ENCODE measurements at places on chromosomes 2 and 18. TPM values are rescaled to one million over a fixed set of nuclear protein-coding genes. Genes with fewer than 3 reads are reported as not detected.

DNA sequence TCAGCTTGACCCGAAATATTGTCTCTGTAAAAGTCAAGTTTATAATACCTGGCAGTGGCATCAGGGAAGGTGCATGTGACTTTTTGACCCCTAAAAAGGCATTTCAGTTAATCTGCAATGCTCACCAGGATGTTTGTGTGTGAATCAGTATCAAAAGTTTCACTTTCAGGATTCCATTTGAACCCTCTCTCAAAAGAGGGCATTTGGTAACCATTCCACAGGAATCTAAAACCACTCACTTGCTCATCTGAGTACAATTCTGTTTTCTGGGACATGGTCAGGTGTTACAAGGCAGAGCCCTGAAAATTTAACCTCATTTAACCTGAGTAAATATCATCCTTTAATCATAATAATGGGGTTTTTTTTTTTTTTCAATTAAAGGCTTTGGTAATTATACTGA is 77.9 kb upstream of the KLF7 start:
- no peak overlapping the region for H3K27ac ChIP-seq
- H3K4me3 ChIP-seq = no peak overlapping the region
- H3K36me3 ChIP-seq = no peaks in the 10 kb centered on the region

DNA sequence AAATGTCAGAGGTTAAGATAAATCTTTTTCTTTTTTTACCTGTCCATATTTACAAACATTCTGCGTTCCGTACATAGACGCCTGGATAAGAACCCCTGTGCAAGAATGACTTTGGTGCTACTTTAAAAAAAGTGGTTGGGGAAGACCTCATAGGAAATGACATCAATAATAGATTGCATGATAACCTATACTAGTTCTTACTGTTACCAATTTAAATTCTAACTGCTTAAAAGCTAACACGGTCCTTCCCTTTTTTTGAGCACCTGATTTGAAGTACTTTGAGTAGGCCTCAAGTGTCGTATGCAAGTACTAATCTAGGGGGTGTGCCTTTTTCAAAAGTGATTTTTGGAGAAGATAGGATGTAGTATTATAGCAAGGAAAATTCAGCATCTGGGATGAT is 2.1 kb downstream of the SLC39A10 start:
- no peaks in the 10 kb centered on the region for H3K27me3 ChIP-seq
- peak; percentile 28 for DNase-seq
- peaks cover 17% of the 10 kb centered on the region for H3K36me3 ChIP-seq
- peak overlapping the region; percentile 96 for H3K27ac ChIP-seq
- H3K4me3 ChIP-seq = peak overlapping the region; percentile 86

The TAF4B gene
- 12.8 TPM for polyA plus RNA-seq

DNA sequence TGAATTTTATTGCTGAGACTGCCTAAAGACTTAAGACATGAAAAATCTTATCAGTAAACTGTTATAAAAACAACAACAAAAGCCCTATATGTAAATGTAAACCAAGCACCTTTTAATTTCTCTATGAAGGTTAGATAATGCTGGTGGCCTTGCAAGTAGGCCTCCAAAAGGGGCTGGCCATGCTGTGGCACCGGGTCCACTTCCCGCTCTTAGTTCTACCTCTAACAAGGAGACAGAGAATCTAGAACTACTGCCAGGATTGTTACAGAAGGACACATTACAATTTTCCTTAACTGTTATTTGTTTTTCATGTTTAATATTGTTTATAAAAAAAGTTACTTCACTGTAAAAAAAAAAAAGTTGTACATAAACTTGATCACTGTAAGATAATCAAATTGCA is 49.0 kb downstream of the UGP2 start:
- no peak overlapping the region for H3K27ac ChIP-seq
- no peak overlapping the region for H3K4me3 ChIP-seq
- DNase-seq = no peak

The SERPINB2 gene
- polyA plus RNA-seq = not detected

- no peak overlapping the region for H3K4me3 ChIP-seq
- no peak overlapping the region for H3K27ac ChIP-seq
- H3K27me3 ChIP-seq = no peaks in the 10 kb centered on the region
- H3K4me1 ChIP-seq = no peaks in the 10 kb centered on the region
These were observed 27.6 kb downstream of the VIL1 start for GRCh38 chr2:218446547-218446946.

- H3K27me3 ChIP-seq = no peaks in the 10 kb centered on the region
- H3K36me3 ChIP-seq = no peaks in the 10 kb centered on the region
- DNase-seq = no peak
- no peak overlapping the region for H3K4me3 ChIP-seq
These were observed 12.4 kb downstream of the SLC8A1 start for GRCh38 chr2:40439473-40439872.

GRCh38 chr2:38037757-38038621 is 38.0 kb downstream of the CYP1B1 start:
- peaks cover 15% of the 10 kb centered on the region for H3K27me3 ChIP-seq
- H3K4me3 ChIP-seq = no peak overlapping the region
- no peaks in the 10 kb centered on the region for H3K4me1 ChIP-seq
- no peak for DNase-seq
- H3K27ac ChIP-seq = no peak overlapping the region

GRCh38 chr2:86500325-86501083 is 59.3 kb downstream of the KDM3A start:
- no peak for DNase-seq
- no peak overlapping the region for H3K27ac ChIP-seq

DNA sequence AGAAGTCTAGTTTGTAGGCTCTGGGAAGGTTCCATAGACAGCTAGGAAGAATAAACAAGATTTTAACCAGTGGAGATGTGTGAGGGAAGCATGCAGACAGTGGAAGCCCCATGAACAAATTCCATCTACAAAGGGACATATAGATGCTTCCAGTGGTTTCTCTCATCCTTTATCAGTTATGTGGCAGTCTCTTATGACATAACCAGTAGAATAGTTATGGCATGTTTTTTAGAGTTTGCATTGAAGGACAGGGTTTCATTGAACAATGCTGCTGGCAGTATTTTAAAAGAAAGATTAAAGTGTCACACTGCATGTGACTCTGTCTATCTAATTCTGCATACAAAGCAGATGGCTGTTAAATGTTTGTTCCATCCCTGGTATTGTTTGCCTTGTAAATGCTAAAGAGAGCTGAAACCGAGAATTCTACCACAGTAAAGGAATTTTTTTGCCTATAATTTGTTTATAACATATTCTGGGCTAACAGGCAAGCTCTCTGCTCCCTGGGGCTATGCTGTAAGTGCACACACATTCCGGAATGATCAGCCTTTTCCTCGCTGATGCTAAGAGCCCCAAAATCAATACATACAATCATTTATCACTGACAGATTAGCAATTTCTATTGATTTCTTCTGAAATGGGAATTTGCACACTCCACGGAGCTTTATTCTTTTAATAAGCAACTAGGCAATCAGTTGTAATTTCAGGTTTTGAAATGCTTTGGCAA is 76.8 kb upstream of the PELI1 start:
- no peak for DNase-seq
- H3K27me3 ChIP-seq = no peaks in the 10 kb centered on the region
- peaks cover 7% of the 10 kb centered on the region for H3K4me1 ChIP-seq
- no peak overlapping the region for H3K27ac ChIP-seq
- H3K36me3 ChIP-seq = no peaks in the 10 kb centered on the region
- no peak overlapping the region for H3K4me3 ChIP-seq

The CIB4 gene
- polyA plus RNA-seq = not detected

The CAPN13 gene
- not detected for polyA plus RNA-seq

The EGR4 gene
- not detected for polyA plus RNA-seq

DNA sequence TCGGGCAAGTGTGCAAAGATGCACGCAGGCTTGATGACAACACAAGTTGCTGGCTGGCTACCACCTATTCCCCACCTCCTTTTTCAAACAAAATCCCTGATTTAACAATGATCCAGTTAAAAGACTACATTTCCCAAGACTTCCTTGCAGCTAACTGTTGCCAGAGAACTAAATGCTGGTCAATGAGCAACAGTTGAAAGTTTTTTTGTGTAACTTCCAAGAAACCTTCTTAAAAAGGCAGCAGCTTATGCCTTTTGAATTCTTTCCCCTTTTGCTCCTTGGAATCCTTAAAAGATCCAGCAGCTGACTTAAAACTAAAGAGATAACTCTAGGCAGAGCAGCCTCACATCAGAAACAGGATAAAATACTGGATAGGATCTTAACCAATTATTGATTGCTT is 38.5 kb downstream of the NPHP1 start:
- no peak for DNase-seq
- no peak overlapping the region for H3K27ac ChIP-seq
- no peak overlapping the region for H3K4me3 ChIP-seq
- H3K36me3 ChIP-seq = no peaks in the 10 kb centered on the region
- H3K27me3 ChIP-seq = no peaks in the 10 kb centered on the region

- no peak overlapping the region for H3K27ac ChIP-seq
- no peaks in the 10 kb centered on the region for H3K36me3 ChIP-seq
These were observed 4.4 kb downstream of the CCL20 start for GRCh38 chr2:227817850-227818674.

- no peak overlapping the region for H3K4me3 ChIP-seq
- H3K27ac ChIP-seq = no peak overlapping the region
- no peak for DNase-seq
- H3K27me3 ChIP-seq = no peaks in the 10 kb centered on the region
These were observed 121.8 kb upstream of the HNMT start for GRCh38 chr2:137842430-137842829.

The FAM124B gene
- 7.4 TPM for polyA plus RNA-seq

The RETREG2 gene
- polyA plus RNA-seq = 18.7 TPM

DNA sequence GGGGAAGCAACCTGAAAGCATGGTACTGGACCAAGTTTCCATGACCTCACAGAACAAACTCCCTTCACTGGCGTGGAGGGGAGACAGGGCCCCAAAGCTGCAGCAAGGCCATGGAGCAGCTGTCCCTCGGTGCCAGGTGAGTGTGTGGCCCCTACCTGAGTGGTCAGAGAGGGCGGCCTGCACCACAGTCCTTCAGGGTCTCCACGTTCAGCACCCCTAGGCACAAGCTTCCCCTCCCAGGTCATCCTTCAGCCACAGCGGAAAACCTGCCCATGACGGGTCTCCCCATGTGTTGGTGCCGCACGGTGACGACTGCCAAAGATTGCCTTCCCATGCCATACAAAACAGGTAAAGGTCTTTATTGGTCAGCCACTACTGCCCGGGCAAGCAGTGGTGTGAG is 201.6 kb downstream of the MGAT5 start:
- H3K4me1 ChIP-seq = no peaks in the 10 kb centered on the region
- no peak overlapping the region for H3K27ac ChIP-seq
- H3K36me3 ChIP-seq = no peaks in the 10 kb centered on the region
- no peak overlapping the region for H3K4me3 ChIP-seq
- no peak for DNase-seq
- H3K27me3 ChIP-seq = peaks cover 50% of the 10 kb centered on the region

The PSMD1 gene
- polyA plus RNA-seq = 105 TPM

The ALMS1 gene
- polyA plus RNA-seq = 9.6 TPM

The ITM2C gene
- 37.1 TPM for polyA plus RNA-seq

GRCh38 chr2:64143169-64144056 is 807 bp downstream of the PELI1 start:
- no peaks in the 10 kb centered on the region for H3K27me3 ChIP-seq
- H3K4me3 ChIP-seq = peak overlapping the region; percentile 91
- H3K27ac ChIP-seq = peak overlapping the region; percentile 88
- no peaks in the 10 kb centered on the region for H3K36me3 ChIP-seq
- peaks cover 13% of the 10 kb centered on the region for H3K4me1 ChIP-seq
- peak; percentile 41 for DNase-seq

The STPG4 gene
- polyA plus RNA-seq = not detected

DNA sequence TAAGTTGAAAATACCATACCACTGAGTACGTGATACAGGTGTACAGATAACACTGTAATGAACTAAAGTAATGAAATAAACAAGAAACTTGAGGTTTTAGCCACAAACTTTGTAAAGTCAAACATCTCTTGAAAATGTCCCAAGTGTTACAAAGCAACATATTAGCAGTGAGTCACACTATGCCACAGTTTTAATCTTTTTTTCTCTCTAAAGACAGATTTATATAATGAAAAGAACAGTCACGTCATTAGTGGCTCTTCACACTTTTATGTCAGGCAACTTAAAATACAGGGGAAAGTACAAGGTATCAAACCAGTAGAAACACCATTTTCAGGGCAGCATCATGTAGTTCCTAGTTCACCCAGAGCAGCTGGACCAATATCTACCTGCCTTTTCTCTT is 42.1 kb downstream of the RAPH1 start:
- H3K4me3 ChIP-seq = no peak overlapping the region
- H3K27ac ChIP-seq = no peak overlapping the region
- no peak for DNase-seq
- H3K4me1 ChIP-seq = no peaks in the 10 kb centered on the region
- H3K27me3 ChIP-seq = no peaks in the 10 kb centered on the region

DNA sequence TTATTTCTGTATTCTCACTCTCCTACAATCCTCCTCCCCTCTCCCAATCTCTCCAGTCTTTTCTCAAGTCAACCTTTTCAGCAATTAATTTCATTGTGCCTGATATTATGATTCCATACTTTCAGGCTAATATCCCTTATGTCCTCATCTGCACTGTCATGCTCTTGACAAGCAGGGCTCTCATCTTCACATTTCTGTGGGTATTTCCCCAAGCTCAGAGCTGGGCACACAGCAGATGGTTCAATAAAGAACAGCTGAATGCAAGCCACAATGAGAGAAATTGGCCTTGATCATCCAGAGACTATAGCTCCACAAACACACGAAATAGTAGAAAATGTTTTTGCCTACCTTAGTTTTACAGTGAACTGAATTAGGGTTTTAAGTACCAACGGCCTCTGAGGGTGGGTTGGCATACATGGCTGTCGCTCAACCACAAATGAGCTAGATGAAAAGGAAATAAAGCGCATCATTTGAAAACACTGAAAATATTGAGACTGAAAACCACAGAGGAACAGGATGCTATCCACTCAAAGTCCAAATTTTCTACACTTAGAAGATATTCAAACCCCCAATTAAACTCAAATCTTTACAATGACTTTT is 47.5 kb upstream of the STAT1 start:
- H3K27ac ChIP-seq = no peak overlapping the region
- H3K27me3 ChIP-seq = no peaks in the 10 kb centered on the region
- no peaks in the 10 kb centered on the region for H3K36me3 ChIP-seq
- no peaks in the 10 kb centered on the region for H3K4me1 ChIP-seq
- DNase-seq = no peak
- H3K4me3 ChIP-seq = no peak overlapping the region

DNA sequence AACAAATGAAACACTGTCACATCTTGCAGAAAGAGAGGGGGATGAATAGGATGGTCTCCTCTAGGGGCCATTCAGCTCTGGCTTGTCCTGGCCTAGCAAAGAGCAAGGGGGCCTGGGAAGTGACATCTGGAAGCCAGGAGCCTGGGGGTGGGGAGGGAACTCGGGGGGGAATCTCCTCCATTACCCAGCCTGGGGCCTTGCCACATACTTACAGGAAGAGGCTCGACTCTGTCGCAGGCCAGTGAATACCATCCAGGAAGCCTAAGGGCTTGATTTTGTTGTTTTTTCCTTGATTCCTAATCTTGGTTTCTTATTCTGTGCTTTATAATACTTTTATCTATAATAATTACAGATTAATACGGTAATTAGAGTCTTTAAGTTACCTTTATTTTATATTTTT is 797.5 kb upstream of the ID2 start:
- no peak for DNase-seq
- no peak overlapping the region for H3K4me3 ChIP-seq
- no peak overlapping the region for H3K27ac ChIP-seq
- H3K4me1 ChIP-seq = no peaks in the 10 kb centered on the region
- H3K36me3 ChIP-seq = no peaks in the 10 kb centered on the region
- H3K27me3 ChIP-seq = peaks cover 3% of the 10 kb centered on the region

Measured in K562 (cell line).